ENCODE measurements at places on chromosomes 3 and 15.
A peak's percentile ranks its signal among the peaks of the same experiment; 100 is the strongest.

DNA sequence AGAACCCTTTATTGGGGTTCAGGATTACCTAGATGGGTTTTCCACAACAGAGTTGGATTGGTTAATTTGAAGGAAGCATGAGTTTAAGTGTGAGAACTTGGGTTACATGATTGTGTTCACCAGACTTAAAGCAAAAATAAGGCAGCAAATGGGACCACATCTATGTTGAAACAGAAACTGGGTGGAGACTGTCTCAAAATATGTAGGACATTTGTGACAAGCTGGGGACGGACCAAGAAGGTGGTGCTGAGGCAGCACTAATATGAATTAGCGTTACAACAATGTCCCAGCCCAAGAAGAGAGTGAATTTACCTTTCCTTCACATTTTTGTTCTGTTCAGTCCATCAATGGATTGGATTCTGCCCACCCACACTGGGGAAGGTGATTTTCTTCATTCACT lies 866 bp upstream of the AADACL2 start:
- no peak for DNase-seq

DNA sequence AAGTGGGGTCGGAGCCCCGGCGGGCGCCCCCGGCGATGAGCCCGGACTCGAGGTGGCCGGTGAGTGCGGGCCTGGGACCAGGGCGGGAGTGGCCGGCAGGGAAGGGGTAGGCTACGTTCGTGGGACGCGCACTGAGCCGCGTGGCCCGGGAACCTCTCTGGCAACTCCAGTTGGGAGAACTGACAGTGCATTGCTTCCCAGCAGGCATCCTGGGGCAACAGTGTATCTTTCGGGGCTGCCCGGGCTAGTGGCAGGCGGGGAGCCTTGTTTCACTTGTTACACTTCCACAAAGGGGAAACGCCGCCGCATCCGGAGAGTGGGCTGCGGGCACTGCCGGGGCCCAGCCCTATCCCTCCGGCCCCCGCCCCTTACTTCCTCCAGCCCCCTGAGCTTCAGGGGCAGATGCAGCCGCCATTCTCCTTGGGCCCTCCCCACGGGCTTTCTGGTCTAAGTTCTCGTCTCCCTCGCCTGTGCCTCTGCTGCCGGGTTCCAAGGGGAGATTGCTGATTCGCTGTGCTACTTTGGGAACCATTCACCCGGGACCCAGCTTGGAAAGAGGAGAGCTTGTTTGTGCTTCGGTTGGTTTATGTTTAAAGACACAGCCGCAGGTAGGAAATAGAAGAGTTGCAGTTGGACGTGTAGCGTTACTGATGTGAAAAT lies 675 bp downstream of the BRPF1 start:
- peak; percentile 65 for DNase-seq

DNA sequence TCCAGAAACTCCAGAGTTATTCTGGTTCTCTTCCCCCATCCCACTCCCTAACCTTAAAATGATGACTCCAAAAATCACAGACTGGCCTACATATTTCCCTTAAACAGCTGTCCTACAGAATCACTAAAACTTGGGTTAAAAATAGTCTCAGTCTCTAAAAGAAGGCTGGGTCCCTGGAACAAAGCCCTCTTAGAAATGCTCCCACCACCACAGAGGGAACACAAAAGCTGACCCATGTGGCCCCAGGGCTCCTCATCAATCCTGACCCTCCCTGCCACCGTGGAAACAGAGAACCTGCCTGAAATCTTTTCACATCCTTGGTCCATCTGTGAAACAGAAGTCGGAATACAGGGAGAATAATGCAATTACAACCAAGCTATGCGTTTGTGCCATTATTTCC lies 55.7 kb upstream of the DCLK3 start:
- DNase-seq, result no peak

- DNase-seq, result no peak
Measured at GRCh38 chr3:11435440-11436165, 163.4 kb downstream of the ATG7 start.

GRCh38 chr15:43143203-43143941 lies 10.0 kb downstream of the TMEM62 start:
- no peak for DNase-seq

DNA sequence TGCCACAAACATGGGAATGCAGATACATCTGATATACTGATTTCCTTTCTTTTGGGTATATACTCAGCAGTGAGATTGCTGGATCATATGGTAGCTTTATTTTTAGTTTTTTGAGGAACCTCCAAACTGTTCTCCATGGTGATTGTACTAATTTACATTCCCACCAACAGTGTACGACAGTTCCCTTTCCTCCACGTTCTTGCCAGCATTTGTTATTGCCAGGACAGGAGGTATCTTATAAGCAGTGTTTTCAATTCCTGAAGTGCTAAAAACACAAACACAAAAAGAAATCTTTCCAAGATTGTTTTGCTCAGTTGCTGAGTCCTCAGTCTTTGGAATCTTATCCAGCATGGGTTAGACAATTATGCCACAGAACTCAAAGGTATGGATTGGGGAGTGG lies 13.5 kb downstream of the GTF2E1 start:
- DNase-seq, result no peak
